Hair follicle dermal papilla cell (primary cell): ENCODE measurements at places on chromosomes 1 and 21. TPM values are rescaled to one million over a fixed set of nuclear protein-coding genes. Genes with fewer than 3 reads are reported as not detected.

The PAPPA2 gene
- total RNA-seq = 0.12 and 0.65 TPM in 2 replicates

The FAM151A gene
- total RNA-seq = not detected in 2 replicates

The IQGAP3 gene
- total RNA-seq = 6.5 and 7.7 TPM in 2 replicates

The PLEKHG5 gene
- 12.6 and 18.0 TPM in 2 replicates for total RNA-seq

The UTS2 gene
- total RNA-seq = not detected in 2 replicates

The C1QC gene
- total RNA-seq = not detected in 2 replicates

The MAP3K21 gene
- 0.36 and 0.49 TPM in 2 replicates for total RNA-seq
